ENCODE measurements at places on chromosomes 2 and 18.

- no peak for DNase-seq
Observed at GRCh38 chr2:204628926-204629712, 83.8 kb downstream of the PARD3B start.

DNA sequence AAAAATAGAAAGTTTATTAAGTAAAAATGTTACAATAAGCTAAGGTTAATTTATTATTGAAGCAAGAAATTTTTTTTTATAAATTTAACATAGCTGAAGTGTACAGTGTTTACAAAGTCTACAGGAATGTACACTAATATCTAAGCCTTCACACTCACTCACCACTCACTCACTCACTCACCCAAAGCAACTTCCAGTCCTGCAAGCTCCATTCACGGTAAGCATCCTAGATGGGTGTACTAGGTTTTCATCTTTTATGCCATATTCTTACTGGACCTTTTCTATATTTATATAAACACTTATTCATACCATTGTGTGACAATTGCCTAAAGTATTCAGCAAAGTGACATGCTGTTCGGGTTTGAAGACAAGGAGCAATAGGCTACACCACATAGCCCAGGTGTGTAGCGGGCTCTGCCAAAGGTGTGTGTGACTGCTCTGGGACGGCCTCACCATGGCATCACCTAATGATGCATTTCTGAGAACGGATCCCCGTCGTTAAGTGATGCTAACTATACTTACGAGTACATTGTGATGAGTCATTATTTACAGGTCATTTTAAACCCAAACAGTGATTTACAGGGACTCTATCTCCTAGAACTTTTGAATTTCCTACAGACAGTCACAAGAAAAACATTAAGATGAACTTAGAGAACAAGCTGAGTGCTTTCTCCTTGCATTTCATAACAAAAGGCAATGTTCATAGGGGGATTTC lies 76.3 kb upstream of the ID2 start:
- DNase-seq, result no peak

GRCh38 chr18:79195716-79196683 lies 126.8 kb downstream of the ATP9B start:
- DNase-seq, result no peak

DNA sequence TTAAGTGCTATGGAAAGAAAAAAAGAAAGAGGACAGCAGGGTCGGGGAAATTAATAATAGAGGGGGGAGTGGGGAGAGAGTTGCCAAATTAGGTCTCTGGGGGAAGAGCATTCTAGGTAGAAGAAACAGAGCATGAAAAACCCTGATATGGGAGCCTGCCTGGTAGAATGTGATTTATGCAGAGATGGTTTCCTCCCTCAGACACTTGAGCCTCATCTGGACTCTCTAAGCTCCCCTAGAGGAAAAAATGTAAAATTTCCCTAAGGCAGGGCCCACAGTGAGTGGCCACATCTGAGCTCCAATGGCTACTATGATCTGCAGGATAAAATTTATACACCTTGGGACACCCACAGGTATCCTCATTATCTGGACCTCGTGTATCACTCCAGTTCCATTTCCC lies 20.6 kb upstream of the EPAS1 start:
- DNase-seq, result no peak

DNA sequence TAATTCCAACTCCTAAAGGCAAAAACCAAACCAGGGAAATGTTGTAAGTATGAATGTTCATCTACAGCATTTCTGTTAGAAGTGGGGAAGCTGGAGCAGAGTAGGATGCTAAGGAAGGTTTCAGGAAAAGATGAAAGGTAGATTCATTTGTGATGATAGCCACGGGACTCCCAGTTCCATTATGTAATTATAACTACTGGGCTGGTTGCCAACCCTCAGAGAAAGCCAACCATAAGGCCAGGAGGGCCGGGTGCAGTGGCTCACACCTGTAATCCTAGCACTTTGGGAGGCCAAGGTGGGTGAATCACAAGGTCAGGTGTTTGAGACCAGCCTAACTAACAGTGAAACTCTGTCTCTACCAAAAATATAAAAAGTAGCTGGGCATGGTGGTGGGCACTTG lies 288.9 kb upstream of the ETAA1 start:
- DNase-seq, result no peak

- DNase-seq, result no peak
Observed at GRCh38 chr2:68565858-68566257, 77.5 kb upstream of the PROKR1 start.

DNA sequence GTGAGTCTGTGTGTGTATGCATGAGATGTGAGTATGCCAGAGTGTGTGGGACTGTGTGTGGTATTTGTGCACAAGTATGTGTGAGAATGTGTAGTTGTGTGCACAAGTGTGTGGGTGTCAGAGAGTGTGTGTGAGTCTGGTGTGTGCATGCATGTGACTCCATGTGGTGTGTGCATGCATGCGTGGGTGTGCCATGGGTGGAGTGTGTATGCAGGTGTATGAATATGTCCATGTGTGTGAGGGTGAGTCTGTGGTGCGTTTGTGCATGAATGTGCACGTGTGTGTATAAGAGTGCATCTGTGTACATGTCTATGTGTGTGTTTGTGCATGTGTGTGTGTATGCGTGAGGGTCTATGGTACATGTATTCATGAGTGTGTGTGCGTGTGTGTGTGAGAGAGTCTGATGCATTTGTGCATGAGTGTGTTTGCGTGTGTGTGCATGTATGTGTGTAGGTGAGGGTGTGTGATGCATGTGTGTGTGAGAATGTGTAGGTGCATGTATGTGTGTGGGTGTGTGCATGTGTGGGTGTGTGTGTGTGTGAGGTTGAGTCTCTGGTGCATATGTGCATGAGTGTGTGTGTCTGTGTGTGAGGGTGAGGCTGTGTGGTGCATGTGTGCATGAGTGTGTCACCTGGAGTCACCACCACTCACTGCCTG lies 226.8 kb downstream of the LDLRAD4 start:
- DNase-seq, result no peak

- DNase-seq, result peak; percentile 97
Observed at GRCh38 chr2:43226558-43226954, at the start of gene ZFP36L2. Gene ZFP36L2 (minus strand): TSS chr2:43226606. CDS start chr2:43226315, 291 bp downstream.

DNA sequence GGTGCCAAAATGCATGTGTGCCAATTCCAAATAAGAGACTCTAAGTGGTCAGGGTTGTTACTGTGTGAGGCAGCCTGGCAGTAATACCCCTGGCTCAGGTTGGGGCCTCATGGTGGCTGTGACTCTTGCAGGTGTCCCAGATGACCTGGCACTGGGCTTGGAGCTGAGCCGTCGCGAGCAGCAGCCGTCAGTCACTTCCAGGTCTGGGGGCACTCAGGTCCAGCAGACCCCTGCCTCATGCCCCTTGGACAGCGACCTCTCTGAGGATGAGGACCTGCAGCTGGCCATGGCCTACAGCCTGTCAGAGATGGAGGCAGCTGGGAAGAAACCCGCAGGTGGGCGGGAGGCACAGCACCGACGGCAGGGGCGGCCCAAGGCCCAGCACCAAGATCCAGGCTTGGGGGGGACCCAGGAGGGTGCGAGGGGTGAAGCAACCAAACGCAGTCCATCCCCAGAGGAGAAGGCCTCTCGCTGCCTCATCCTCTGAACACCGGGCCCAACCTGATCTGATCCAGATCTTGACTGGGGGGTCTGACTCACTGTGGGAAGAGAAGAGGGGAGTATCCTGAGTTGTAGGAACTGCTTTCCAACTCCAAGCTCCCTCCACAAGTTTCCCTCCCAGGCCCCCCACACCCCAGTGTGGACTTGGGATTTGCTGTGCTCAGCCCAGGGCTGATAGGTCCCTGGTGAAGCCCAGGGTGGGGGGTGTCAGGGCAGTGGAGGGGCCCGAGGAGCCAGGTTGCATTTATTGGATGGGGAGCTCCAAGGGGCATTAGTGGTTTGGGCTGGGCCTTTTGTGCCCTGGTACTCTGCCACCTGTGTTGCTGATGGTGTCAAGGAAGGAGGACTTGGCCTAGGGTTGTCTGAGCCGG lies 5.6 kb downstream of the DNAJB2 start:
- DNase-seq, result no peak

GRCh38 chr2:128466376-128466775 lies 147.7 kb upstream of the HS6ST1 start:
- no peak for DNase-seq

DNA sequence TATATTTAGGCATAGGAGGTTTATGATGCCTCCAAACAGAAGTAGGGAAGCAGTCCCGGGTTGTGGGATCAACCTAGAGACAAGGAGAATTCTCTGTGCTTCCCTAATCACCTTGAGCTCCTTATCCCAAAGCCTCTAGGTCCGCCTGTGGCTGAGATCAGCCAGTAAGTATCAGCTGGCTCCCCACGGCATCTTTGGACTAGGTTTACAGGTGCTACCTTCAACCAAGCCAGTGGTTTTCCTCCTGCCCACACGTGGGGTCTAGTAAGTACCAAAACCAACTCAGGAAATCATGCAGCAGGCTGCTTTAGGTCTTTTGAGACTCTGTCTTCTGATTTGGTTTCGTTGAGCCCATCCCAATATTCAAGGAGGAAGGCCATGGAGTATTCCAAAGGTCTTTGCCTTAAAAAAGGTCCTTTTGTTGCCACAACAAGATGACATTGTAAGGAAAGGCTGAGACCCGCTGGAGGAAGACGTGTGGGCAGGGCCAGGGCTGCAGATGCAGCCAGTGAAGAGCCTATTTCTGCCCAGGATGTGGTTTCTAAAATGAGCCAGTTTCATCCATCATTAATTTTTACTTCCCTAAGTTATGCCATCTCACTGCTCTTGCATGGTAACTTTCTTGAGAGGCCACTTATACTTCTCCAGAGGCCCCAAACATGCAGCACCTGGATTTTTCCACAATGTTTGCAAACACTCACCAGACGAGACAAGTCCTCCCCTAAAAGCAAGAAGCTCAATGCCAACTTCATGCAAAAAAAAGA lies 248.7 kb downstream of the RNF152 start:
- no peak for DNase-seq

DNA sequence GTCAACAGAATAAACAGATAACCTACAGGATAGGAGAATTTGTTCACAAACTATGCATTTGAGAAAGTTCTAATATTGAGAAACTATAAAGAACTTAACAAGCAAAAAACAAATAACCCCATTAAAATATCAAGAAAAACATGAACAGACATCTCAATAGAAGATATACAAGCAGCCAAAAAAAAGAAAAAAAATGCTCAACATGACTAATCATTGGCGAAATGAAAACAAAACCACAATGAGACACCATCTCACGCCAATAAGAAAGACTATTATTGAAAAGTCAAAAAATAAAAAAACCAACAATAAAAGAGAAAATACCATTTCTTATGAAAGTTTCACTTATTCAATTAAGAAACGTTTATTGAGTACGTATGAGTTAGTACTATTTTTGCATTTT lies 800.5 kb downstream of the CBLN2 start:
- no peak for DNase-seq

All from suppressor macrophage treated with lipopolysaccharide for 4 hours (primary cell).